ENCODE measurements at places on chromosomes 4 and X. TPM values are rescaled to one million over a fixed set of nuclear protein-coding genes. Genes with fewer than 3 reads are reported as not detected.

DNA sequence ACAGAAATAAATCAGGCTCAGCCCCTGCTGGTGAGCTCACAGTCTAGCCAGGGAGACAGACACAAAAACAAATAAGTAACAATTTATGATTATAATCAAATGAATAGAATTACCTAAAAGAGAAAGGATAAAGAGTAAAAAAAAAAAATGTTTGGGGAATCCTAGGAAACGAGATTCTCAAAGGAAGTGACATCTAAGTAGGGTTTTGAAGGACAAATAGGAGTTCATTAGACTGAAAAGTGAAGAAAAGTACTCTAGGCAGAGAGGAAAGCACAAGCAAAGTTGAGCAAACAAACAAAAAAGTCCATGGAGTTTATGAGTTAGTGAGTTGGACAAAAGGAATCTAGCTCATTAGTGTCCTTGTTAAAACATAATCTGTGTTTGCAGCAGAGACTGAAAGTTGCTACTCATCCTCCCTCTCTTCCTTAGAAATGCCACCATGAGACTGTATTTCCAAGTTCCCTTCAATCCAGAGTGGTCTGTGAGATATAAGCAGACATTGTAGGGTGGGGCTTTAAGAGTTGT, 145.6 kb downstream of the SPATA18 start:
- no peak for DNase-seq

- DNase-seq: no peak
These were observed 23.8 kb upstream of the KIAA0232 start for GRCh38 chr4:6758728-6759127.

The RASGEF1B gene
- 1.2 TPM for total RNA-seq

DNA sequence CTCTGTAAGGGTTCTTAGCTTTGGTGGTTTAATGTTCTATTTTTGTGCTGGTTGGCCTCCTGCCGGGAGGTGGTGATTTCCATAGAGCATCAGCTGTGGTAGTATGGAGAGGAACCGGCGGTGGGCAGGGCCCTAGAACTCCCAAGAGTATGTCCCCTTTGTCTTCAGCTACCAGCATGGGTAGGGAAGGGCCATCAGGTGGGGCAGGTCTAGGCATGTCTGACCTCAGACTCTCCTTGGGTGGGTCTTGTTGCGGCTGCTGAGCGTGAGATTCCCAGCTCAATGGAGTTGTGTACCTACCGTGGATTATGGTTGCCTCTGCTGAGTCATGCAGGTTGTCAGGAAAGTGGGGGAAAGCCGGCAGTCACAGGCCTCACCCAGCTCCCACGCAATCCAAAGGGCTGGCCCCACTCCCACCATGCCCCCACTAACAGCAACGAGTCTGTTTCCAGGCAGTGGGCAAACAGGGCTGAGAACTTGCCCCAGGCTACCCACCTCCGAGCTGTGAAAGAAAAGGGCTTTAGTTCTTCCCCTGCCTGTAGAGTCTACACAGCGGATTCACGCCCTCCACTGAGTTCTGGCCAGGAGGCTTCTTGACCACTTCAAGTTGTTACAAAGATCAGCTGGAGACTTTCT, 235.9 kb downstream of the RPA4 start:
- DNase-seq: no peak

The CCKAR gene
- total RNA-seq: not detected

- no peak for DNase-seq
These were observed 142.2 kb downstream of the GLRA3 start for GRCh38 chr4:174686826-174687225.

GRCh38 chrX:112473654-112474053, 206.1 kb downstream of the LHFPL1 start:
- DNase-seq: no peak

- no peak for DNase-seq
These were observed 105.1 kb downstream of the PHF8 start for GRCh38 chrX:53939127-53939526.

The DNAAF6 gene
- not detected for total RNA-seq

DNA sequence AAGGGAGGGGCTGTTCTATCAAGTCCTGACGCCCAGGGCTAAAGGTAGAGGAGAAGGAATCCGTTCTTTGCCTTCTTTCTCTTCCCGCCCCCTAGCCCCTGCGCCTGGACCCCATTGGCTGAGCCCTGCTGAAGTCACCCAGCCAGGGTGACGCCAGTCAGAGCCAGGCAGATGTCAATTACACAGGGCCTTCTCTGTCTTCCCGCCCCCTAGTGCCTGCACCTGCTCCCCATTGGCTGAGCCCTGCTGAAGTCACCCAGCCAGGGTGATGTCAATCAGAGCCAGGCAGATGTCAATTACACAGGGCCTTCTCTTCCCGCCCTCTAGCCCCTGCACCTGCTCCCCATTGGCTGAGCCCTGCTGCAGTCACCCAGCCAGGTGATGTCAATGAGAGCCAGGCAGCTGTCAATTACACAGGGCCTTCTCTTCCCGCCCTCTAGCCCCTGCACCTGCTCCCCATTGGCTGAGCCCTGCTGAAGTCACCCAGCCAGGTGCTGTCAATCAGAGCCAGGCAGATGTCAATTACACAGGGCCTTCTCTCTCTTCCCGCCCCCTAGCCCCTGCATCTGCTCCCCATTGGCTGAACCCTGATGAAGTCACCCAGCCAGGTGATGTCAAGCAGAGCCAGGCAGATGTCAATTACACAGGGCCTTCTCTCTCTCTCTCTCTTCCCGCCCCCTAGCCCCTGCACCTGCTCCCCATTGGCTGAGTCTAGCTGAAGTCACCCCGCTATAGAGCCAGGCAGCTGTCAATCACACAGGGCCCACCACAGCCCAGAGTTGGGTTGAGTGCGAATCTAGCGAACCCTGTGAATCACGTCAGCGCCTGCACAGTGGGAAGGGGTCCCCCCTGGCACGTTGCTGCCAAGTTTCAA, 46.4 kb downstream of the ASMT start:
- peak; percentile 99 for DNase-seq

DNA sequence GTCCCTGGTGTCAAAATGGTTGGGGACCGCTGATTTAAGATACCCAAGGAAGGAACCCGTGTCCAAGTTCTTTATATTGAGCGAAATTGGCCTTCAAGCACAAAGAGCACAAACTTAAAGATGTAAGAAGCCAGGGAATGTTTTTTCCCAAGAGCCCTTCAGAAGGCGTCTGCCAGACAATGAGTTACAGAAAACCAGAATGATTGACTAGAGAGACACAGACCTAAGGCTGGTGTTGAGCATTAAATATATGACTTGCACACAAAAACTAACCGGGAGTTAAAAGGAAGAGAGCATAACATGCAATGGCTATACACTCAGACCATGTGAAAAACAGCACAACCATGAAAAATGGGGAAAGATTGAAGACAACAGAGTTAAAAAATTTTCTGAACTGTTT, 157.5 kb upstream of the FAM9B start:
- DNase-seq: no peak

DNA sequence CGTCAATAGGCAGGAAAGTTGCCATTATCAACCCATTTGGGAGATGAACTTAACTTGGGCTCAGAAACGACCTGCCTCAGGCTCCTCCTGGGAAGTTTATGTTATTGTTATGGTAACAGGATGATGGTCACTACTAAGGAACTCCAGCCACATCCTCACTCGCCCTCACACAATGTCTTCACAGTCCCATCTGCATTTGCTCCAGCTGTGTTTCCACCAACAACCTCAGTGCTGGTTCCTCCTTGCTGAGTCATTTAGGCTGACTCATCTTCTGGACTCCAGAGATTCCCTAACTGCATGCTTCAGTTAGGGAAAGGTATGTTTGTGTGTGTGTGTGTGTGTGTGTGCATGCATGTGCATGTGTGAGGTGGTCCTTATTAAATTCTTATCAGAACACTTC, 293.4 kb upstream of the BOD1L1 start:
- DNase-seq: no peak

DNA sequence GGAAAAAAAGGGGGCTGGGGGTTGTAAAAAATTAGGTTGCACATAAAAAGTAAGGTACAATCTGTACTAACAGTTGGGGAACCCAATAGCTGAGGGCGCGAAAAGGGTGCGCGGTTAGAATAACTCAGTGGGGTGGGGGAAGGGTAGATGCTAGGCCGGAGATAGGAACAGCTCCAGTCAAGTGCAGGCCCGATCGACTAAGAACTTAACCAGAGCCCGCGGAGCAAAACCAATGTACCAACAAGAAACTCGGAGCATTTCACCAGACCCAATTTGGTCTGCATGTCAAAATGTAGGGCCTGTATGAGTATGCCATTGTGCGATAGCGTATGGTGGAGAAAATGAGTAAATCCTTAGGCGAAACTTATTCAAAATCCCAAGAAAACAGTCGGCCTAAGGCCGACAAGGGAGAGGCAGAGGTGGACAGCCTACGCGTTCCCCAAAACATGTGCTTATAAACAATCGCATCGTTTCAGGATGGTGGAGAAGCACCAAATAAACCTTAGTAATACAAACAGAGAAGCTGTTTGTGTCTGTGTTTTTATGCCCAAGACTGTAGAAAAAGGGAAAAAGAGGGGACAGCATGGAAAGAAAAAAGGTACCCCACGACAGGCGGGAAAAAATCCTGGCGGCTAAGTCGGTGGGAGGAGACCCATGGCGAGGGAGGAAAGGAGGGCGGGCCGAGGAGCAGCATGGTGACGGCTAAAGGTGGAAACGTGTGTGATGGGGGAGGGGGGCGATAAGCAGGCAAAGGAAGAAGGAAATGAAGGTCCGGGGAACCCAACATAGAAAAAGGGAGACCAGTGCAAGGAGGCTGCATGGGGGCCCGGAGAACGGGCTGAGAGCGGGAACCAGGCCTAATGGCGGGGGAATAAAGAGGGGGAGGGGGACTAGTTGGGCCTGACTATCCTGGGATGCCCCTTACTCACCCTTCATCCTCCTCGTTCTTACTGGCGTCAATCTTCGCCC, 990 bp downstream of the HNRNPD start:
- DNase-seq: peak; percentile 84

The ZNF157 gene
- total RNA-seq: 0.52 TPM

GRCh38 chr4:179486570-179487335, 2044.5 kb upstream of the AGA start:
- DNase-seq: no peak

The SLC26A1 gene
- total RNA-seq: not detected

DNA sequence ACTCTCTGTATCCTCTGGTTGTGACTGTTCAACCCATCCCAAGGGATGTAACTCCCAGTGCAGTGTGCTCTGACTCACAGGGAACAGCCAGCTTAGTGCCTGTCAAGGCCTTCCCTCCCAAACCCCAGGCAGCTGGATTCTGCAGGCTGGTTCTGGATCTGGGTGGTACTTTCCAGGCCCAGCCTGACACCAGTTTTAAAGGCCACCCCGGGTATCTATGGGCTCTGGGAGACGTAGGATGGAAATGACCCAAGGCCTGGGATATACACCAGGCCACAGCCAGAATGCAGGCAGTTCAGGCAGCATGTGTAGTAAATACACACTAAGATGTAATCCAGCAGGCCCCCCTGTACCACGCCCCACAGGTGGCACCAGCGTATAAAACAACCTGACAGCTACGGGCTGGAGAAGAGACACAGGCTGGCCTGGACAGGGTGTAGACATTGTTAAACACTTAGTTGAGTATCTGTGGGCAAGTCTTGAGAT, 64.2 kb downstream of the SPINK2 start:
- no peak for DNase-seq

GRCh38 chr4:4714331-4714730, 145.1 kb upstream of the MSX1 start:
- DNase-seq: no peak

- no peak for DNase-seq
These were observed 2.2 kb upstream of the SRD5A3 start for GRCh38 chr4:55343887-55344286.

GRCh38 chrX:97682991-97683840, 799.5 kb downstream of the RPA4 start:
- no peak for DNase-seq
